ENCODE measurements at places on chromosomes 4 and X.

- DNase-seq = peak; percentile 24
These were observed 174.7 kb downstream of the DACH2 start for GRCh38 chrX:86322913-86323312.

- DNase-seq = peak; percentile 18
These were observed 2.4 kb upstream of the RAB40AL start for GRCh38 chrX:102934624-102935023.

- no peak for DNase-seq
These were observed 636.6 kb downstream of the FAT4 start for GRCh38 chr4:125951261-125951887.

- DNase-seq = no peak
These were observed 364.2 kb downstream of the ADAM29 start for GRCh38 chr4:175282407-175282806.

DNA sequence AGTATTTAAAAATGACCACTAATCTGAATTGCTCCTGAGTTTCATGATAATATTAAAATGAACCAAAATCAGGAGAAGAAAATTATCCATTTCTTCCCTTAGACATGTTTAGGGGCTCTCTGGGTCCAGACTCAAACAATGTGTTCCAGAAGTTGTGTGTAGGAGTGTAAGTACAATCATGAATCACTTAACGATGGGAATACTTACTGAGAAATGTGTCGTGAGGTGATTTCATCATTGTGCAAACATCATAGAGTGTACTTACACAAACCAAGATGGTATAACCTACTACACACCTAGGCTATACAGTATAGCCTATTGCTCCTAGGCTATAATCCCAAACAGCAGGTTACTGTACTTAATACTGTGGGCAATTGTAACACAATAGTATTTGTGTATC is 74.8 kb downstream of the STPG2 start:
- DNase-seq = no peak
